T-helper 17 cell (primary cell): ENCODE measurements at places on chromosomes 4 and X.

GRCh38 chr4:73053076-73053475, 16.4 kb downstream of the COX18 start:
- DNase-seq: no peak

- no peak for DNase-seq
These were observed 466.4 kb downstream of the DMD start for GRCh38 chrX:32744921-32745320.

GRCh38 chr4:36477861-36478260, 196.4 kb downstream of the DTHD1 start:
- no peak for DNase-seq

- DNase-seq: no peak
These were observed 25.7 kb upstream of the RP2 start for GRCh38 chrX:46811121-46811520.

DNA sequence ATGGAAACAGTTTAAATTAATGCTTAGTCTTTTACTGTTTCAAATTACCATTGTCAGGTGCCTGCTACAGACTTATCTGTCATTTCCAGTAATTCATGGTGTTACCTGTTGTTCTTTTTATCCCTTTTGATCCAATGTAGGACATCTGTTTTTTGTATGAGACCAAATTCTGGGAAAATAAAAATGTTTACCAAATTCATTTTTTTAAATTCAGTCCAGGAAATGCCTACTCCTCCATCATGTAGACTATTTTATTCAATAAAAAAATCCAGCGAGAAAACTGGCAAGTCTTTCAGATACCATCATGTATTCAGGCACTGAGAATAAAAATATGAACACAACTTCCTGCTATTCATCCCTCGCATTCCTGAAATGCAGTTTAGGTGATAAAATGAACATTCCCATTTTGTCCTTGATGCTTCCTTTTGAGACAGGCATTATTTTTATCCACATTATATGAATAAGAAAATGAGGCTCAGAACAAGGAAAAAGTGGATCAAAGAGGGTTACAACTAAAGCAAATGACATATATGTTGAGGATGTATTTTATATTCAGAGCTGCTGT, 584.2 kb downstream of the SPRY1 start:
- DNase-seq: no peak

- no peak for DNase-seq
These were observed 3.6 kb upstream of the LEF1 start for GRCh38 chr4:108172231-108172752.

DNA sequence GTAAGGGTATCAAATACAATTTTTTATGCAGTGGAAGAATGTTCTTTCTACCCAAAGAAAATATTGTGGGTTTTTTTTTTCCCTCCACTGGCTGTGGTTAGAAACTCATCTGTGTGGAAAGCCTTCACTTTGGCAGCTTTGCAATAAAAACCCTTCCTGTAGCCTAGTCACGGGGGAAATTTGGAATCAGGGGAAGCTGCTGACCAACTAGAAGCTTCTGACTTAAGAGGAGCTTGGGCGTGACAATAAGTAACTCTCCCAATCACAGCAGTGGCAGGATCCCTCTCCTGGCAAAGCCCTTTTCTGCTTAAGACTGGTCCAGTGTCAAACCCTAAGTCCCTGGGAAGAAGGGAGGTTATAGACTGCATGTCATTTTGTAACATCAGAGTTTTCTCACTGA, 87.9 kb downstream of the LRRC66 start:
- no peak for DNase-seq
